ENCODE measurements at places on chromosomes 12 and 14. TPM values are rescaled to one million over a fixed set of nuclear protein-coding genes. Genes with fewer than 3 reads are reported as not detected.

- H3K4me1 ChIP-seq: peaks cover 6% of the 10 kb centered on the region
- no peak overlapping the region for H3K4me3 ChIP-seq
- DNase-seq: no peak
- no peak overlapping the region for H3K27ac ChIP-seq
- no peaks in the 10 kb centered on the region for H3K27me3 ChIP-seq
Measured at GRCh38 chr12:53173085-53173715, 7.3 kb upstream of the ZNF740 start.

The ANKRD52 gene
- total RNA-seq: 12.8 TPM

DNA sequence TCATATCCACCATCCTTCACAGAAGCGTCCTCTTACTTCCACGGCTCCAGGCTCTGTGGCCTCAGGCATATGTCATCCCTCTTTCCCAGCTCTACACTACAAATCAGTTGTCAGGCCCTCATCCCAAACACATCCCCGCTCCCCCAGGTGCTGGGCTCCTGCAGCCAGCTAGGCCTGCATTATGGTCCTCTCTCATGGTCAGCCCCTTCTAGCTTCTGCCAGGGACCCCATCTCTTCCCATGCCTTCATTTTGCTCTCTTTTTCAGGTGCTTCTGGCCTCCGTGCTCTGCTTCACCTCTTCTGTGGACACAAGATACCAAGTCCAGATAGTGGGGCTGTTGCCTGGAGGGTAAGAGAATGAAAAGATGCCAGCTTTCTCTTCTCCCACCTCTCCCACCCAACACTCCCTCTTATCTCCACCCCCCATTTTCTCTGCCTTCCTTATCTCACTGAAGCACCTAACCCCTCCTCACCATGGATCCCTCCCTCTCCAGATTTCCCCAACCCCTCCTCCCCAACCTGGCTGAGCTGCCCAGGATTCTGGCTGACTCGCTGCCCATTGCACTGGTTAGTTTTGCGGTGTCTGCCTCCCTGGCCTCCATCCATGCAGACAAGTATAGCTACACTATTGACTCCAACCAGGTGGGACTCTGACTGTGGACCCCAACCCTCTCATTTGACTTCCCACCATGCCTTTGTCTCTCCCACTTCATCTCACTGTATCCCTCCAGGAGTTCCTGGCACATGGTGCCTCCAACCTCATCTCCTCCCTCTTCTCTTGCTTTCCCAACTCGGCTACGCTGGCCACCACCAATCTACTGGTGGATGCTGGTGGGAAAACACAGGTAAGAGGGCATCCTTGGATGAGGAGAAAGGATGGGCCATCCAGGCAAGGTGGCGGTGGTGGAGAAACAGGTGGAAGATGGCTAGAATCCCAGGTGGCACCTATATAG lies 10.4 kb downstream of the B4GALNT1 start:
- H3K27ac ChIP-seq: no peak overlapping the region
- H3K4me1 ChIP-seq: peaks cover 11% of the 10 kb centered on the region
- no peaks in the 10 kb centered on the region for H3K27me3 ChIP-seq
- H3K36me3 ChIP-seq: no peaks in the 10 kb centered on the region
- no peak for DNase-seq
- no peak overlapping the region for H3K4me3 ChIP-seq

The TAS2R19 gene
- total RNA-seq: 10.1 TPM

The NRXN3 gene
- total RNA-seq: 3.5 TPM

GRCh38 chr14:63055631-63056030 lies 10.4 kb upstream of the KCNH5 start:
- no peaks in the 10 kb centered on the region for H3K4me1 ChIP-seq
- H3K27ac ChIP-seq: no peak overlapping the region
- no peak for DNase-seq
- no peaks in the 10 kb centered on the region for H3K27me3 ChIP-seq
- no peak overlapping the region for H3K4me3 ChIP-seq

Data from breast epithelium (tissue), 4 donors.